Cortex of kidney (tissue), 1 donor: ENCODE measurements at places on chromosomes 2 and 18.

DNA sequence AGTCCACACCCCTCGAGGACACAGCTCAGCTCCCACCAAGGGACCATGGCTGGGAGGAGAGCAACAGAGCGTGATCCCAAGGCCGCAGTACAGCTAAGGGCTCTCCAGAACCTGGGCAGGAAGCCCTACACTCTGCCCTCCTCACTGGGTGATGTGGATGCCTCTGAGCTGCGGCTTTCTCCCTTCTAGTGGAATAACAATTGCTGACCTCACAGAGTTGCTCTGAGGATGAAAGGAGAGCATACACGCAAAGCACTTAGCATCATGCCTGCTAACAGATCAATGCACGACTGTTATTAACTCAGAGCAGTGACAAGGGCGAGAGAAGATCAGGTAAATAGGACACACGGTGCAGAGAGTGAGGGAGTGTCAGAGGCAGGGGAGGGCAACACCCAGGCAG is 74.2 kb downstream of the ZFP36L2 start:
- no peak for DNase-seq

DNA sequence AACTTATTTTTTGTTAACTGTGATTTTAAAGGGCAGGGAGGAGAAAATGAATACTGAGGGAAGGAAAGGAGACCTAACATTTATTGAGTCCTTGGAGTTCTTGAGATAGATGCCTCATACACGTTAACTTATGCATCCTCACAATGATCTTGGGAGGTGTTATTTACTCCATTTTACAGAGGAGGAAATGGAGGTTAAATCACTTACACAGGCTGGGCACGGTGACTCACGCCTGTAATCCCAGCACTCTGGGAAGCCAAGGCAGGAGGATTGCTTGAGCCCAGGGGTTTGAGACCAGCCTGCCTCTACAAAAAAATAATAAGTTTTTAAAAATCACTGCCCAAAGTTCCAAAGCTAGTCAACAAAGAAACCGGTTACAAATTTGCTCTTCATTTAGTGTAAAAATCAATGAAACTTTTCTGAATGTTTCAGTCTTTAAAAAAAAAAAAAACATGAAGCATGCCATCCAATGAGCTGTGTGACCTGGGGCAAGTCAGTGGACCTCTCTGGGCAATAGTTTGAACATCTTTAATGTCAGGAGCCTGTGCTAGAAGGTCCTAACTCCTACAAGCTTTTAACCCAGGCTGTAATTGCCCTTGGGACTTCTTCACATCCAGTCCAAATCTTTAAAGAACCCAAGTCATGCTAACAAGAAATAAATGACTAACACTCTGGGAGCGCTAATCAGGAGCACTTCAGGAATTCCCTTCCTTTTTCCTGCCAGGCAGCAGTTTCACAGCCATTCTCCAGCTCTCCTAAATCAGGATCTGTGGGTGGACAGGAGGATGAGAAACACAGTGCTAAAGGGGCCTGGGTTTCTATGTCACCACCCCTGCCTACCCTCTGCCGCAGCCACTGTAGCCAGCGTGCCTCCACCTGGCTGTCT is 176.4 kb downstream of the TMEM247 start:
- DNase-seq: no peak

- no peak for DNase-seq
Measured at GRCh38 chr2:216328347-216328746, 43.9 kb downstream of the MARCHF4 start.

GRCh38 chr2:56185101-56185581 is 1.4 kb downstream of the CCDC85A start:
- no peak for DNase-seq

GRCh38 chr2:24924732-24925131 is 4.7 kb upstream of the ADCY3 start:
- no peak for DNase-seq

GRCh38 chr2:238159071-238159539 is 335 bp downstream of the ERFE start:
- DNase-seq: no peak

- no peak for DNase-seq
Measured at GRCh38 chr18:29711932-29712331, 1330.6 kb downstream of the DSC3 start.

DNA sequence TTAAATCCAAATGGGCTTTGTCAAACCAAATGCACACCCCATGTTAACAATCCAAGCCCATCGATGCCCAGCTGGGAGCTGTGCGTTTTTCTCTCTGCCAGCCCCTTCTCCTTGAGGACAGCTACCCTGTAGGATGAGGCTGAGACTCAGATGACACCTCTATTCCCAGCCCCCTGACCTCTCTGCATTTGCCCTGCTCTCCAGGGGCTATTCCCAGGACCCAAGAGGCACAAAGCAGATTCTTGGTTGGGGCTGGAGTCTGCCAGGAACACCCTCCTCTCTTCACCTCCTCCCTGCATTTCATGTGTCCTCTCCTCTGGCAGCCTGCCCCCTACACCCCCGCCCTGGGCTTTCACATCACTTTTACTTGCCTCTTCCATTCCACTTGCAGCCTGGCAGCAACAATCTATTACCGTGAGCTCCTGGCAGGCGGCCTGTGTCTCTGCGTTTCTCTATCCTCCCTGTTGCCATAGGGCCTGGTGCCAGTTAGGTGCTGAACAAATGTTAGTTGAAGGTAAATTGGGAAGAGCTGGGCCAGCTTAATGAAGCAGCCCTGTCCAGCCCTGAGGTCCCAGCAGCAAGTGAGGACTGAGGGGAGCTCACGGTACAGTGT is 51.8 kb downstream of the ADD2 start:
- no peak for DNase-seq

DNA sequence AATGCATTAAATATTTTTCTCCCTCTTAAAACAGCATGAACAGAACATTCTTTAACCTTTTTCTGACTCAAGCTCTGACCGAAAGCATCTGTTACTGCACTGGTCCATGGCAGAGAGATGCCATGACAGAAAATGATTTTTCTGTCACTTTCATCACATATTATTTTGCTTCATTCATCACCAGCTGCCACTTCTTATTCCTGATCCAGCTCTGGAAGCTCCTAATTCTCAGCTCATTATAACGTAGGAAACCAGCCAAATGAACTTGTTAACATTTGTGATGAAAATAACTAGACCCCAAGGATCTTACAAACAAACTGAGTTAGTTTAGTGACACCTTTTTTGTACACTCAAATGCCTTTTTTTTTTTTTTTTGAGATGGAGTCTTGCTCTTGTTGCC is 7.6 kb upstream of the CFLAR start:
- DNase-seq: no peak
